ENCODE measurements at places on chromosomes 16 and 17.

DNA sequence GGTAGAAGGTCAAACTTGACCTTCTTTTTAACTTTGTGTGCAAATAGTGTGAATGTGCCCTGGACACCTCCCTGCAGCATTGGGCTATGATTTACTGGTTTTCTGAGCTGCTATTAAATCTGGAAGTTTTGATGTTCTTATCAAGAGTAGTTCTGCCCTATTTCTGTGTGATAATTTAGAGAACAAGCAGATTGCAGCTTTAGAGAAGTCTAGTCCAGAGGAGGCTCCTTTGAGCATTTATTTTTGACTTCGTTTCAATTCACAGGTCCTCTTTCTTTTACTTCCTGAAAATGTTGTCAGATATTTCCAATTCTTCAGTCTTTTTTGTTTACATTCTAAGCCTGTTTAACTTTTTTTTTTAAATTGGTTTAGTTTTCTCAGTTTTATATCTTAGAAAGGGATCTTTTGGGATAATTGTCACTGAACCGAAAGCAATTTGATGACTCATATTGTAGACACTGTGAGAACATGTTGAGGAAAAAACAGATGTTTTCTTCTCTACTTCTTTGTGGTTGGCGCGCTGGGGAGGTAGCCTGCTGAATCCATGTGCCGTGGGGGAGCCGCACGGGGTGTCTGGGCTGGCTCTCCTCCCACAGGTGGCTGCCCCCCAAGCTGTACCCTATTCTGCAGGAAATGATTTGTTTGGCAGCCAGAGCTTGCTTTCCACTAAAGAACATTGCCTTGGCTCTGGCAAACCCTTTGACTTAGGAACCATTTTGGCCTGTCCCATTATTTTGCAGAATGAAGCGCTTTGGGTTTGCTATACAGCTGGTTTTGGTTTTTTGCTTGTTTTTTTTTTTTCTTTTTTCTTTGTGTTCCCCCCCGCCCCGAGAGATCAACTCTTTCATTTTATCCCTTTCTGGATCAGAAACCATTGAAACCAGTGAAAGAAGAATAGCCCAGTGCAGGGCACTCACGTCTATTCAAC is 53.4 kb downstream of the MFSD11 start:
- no peak for DNase-seq

- DNase-seq = peak; percentile 45
These were observed 732 bp downstream of the TNRC6A start for GRCh38 chr16:24729951-24730815.

DNA sequence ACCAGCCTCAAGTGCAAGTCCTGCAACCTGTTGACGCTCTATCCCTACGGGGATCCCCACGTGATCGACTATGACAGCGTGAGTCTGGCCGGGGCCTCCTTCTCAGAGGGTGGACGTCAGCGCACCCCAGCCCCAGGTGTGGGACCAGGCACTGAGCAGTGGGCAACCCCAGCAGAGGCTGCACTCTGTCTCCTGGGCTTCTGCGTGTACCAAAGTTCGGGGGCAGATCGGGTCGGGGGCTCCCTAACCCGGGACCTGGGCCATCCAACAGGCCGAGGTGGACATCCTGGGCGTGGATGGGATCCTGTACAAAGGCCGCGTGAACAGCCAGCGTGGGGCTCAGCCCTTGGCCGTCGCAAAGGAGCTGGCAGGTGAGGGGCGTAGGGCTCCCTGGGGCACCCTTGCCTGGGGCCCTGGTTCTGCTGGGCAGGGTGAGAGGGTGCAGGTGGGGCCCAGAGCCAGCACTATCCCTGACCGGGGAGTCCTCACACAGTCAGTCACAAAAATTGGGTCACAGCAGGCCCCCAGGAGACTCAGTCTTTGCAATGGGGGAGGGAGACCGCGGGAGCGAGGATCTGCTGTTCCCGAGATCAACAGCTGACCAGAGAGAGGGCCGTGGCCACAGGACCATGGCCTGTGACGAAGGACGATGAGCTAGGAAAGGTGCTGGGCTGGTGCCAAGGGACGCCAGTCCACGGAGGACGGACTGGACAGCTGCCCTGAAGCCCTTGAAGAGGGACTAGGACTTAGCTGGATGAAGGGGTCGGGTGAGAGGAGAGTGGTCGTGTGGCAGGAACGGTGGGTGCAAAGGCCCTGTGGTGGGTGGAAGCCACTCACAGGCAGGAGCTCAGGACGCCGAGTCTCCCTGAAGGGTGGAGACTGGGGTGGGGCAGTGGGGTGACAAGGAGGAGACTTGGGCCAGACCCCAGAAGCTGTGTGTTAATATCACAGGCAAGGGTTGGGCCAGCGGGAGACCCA is 20.0 kb downstream of the UBALD1 start:
- no peak for DNase-seq

DNA sequence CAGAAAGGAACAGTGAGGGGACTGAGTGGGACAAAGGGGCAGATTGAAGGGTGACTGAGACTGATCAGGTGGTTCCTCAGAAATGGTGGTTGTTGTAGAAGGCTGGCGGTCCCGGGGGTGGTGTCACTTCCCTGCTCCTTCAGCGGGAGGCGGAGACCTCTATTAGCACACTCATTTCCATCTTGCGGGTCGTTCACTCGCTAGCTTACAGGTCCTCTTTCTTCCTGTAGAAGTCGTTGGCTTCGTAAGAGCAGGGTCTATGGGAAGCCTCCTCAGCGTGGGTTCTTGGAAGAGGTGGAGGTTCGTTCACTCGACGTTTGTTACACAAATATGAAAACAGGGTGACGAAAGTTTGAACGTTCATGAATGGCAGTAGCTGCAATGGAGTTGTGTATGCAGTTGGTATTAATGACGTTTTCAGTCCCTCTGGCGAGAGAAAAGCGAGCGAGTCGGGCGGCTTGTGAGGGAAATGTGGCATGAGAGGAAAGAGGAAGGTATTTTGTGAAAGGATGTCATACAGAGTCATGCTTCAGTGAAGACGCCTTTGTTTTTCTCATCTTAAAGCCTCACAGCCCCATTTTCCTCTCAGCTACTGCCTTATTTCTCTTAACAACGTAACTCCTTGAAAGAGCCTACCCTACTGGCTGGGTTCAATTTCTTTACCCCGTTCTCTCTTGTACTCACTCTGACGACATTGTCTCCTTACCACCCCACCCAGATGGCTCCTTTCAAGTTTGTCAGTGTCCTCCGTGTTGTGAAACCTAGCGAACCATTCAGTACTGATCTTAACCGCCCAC is 667 bp downstream of the EFCAB13 start:
- peak; percentile 72 for DNase-seq

DNA sequence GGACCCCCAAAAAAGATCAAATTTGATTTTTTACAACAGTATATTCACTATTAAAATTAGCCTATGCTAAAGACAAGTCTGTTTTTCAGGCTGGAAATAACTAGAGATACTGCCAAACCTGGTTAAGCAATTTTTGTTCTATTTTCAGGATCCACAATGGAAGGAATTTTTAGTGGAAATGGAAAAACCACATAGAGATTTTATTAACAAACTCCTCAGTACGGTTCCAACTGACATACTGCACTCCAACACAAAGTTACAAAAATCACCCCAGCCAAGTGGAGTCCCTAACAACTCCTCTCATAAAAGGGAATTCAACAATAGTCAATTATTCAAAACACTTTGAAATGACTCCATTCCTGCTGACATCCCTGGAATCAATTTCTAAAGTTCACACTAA is 101.6 kb upstream of the TOB1 start:
- DNase-seq = no peak

- no peak for DNase-seq
These were observed 60.2 kb downstream of the RPGRIP1L start for GRCh38 chr16:53643474-53643873.

GRCh38 chr16:87050142-87050541 is 267.1 kb downstream of the C16orf95 start:
- DNase-seq = no peak

- DNase-seq = peak; percentile 85
These were observed at the start of gene ELOB for GRCh38 chr16:2777231-2777902. Gene ELOB (minus strand): TSS chr16:2777280. CDS start chr16:2777239, 41 bp downstream.

DNA sequence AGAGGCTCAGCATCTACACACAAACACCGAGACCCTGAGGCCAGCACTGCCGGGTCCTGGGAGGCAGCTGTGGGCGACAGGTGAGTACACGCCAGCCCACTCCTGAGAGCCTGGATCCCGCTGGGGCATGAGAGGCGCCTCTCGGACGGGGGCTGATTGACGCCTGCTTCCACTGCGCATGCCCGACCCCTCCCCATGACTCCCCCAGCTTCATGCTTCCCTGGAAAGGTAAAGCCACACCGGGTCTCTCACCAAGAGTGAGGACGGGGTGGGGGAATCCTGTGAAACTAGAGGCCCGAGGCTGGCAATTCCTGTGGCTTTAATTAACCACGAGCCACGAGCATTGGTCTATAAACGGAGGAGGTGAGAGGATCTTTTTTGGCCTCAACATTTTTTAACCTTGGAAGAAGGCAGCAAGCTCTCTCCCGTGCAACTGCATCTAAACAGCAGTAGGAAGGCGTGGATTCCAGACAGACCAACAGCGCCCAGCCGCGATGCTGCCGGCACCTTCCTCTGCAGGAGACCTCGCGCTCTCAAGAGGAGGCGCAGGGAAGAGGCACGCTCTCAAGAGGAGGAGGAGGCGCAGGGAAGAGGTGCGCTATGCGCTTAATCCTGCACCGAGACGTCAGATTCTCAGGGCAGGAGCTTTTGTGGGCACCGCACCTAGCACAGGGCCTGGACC is 71.8 kb upstream of the METRNL start:
- no peak for DNase-seq

- no peak for DNase-seq
These were observed 1.3 kb downstream of the CDH13 start for GRCh38 chr16:82628088-82628423.

DNA sequence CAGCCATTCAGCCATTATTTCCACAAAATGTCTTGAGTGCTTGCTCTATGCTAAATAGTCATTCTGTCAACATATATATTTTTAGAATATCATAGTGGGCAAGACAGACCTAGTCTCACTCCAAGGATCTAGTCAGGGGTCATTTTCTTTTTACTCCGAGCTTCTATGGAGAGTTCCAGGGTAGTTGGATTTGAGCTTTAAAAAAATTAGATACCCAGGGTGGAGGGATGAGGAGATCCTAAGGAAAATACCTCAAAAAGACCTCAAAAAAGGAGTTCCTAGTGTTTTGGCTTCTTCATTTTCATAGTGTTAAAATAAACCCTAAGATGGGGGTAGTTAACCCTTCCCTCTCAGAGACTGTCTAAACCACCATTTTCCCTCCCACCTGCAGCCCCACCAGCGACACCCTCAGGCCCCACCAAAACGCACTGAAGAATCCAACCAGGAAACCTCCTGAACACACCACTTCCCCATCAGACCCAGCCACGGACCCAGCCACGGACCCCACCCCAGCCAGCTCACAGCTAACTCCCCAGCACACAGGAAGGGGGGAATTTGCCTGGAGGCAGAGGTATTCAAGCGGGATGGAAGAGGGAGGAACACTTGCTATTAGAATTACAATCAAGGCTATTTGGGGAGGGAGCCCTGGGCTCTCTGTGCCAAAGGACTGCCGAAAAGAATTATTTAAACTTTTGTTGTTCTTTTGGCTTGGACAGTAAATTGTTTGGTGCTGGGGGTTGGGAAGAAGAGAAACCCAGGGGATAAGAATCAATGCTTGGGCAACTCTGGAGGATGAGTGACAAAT is 2.2 kb downstream of the ETV4 start:
- no peak for DNase-seq

- DNase-seq = no peak
These were observed 18.9 kb upstream of the GINS2 start for GRCh38 chr16:85707528-85708095.

DNA sequence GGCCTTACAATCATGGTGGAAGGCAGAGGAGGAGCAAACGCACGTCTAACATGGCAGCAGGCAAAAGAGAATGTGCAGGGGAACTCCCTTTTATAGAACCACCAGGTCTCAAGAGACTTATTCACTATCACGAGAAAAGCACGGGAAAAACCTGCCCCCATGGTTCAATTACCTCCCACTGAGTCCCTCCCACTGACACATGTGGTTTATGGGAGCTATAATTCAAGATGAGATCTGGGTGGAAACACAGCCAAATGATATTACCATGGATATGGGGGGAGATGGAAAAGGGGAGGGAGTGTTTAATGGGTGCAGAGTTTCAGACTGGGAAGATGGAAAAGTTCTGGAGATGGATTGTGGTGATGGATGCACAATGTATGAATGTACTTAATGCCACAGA is 23.0 kb downstream of the TEKT5 start:
- DNase-seq = no peak

DNA sequence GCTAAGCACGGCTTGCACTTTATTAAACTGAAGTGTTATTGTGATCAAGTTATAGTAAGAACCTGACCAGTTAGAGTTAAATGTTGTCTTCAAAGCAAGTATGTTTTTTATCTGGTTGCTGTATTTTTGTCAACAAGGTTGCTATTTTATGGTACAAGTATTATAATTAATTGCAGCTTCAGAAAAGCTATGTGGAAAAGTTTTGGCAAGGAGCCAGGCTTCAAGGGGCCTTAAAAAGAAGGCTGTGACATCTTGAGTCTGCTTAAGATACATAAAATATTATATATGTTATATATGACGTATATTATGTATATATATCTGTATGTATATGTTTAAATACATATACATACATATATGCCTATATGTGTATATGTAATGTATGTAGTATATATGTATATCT is 1461.2 kb upstream of the CDH8 start:
- DNase-seq = no peak

GRCh38 chr16:67790071-67790470 is 16.3 kb downstream of the RANBP10 start:
- no peak for DNase-seq

DNA sequence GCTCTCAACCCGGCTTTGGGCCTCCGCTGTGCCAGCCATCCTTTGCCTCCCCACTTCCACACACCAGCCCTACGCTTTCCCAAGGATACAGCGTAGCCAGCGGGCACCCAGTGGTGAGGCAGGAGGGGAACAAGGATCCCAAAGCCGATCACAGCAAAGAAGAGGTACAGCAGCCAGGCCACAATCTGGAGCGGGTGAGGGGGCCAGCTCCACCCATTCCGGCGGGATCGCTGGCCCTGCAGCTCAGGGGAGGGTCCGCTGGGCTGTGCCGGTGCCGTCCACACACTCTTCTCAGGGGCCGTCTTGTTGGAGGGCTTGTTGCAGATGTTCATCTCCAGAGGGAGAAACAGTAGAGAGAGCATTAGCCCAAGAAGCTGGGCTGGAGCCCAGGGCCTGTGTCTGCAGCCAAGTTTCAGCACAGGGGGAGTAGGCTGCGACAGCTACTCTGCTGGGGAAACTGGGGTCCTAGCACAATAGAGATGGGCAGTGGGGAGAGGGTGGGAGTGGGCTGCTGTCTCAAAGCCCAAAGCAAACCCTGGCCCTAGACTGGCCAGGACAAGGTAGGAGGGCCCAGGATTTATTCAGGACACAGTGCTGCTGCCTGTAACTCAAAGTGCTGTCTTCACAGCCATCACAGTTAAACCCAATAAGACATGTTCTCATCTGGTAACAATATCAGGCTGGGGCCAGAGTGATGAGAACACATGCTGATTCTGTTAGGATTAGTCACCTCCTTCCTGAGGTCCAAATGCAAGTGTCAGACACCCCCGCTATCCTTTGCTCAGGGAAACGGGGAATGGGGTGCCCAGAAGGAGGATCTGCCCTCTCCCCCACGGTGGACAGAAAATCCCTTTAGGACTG is 9.9 kb downstream of the ZDHHC1 start:
- no peak for DNase-seq

DNA sequence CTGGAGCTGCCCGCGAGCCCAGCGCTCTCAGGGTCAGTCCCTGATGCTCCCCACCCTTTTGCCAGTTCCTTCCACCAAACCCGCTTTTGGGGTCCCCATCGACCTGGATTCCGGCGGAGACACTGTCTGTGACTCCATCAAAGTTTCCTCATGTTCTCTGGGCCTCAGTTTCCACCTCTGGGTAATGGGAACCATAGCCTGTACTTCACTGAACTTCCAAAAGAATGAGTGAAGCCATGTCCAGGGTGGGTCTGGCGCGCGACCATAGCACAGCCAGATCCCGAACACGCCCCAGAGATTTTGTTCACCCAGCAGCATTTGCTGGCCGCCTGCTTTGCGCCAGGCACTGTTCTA is 327 bp downstream of the SDR42E2 start:
- DNase-seq = no peak

Data from CD4-positive, CD25-positive, alpha-beta regulatory T cell (primary cell).